ENCODE measurements at places on chromosomes 13 and 19. TPM values are rescaled to one million over a fixed set of nuclear protein-coding genes. Genes with fewer than 3 reads are reported as not detected.

DCT gene
- total RNA-seq, result 0.17 TPM

ZNF112 gene
- 3.2 TPM for total RNA-seq

CEBPA gene
- 16.8 TPM for total RNA-seq

GRCh38 chr19:29771708-29772414 is 39.9 kb upstream of the CCNE1 start:
- peak; percentile 38 for DNase-seq

GRCh38 chr13:40059540-40060232 is 404.2 kb downstream of the COG6 start:
- DNase-seq, result no peak

- no peak for DNase-seq
These were observed 599 bp downstream of the OLFM2 start for GRCh38 chr19:9935506-9936325.

- no peak for DNase-seq
These were observed 6.6 kb upstream of the SIGLEC12 start for GRCh38 chr19:51508059-51508733.

GRCh38 chr13:40433577-40433976 is 232.9 kb downstream of the FOXO1 start:
- DNase-seq, result no peak

GRCh38 chr19:30536975-30537374 is 164.8 kb downstream of the ZNF536 start:
- DNase-seq, result no peak

DNA sequence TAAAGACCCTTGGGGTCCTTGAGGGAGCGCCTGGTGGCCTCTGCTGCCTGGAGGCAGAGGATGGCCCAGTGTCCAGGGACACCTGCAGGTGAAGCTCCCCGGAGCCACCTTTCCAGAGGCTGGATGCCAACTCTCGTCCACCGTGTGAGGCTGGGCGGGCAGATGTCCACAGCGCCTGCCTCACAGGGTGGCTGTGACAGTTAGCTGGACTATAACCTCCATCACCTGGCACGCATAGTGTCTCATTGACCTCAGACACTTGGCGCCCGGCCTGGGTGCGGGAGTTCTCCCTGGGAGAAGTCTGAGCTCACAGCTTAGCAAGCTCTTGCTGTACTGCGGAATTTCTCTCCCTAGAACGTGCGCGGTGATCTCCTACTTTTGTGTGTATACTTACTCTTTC is 9.8 kb downstream of the BICRA start:
- DNase-seq, result no peak

GRCh38 chr19:36436531-36436930 is 18.1 kb upstream of the ZFP82 start:
- DNase-seq, result no peak

DNA sequence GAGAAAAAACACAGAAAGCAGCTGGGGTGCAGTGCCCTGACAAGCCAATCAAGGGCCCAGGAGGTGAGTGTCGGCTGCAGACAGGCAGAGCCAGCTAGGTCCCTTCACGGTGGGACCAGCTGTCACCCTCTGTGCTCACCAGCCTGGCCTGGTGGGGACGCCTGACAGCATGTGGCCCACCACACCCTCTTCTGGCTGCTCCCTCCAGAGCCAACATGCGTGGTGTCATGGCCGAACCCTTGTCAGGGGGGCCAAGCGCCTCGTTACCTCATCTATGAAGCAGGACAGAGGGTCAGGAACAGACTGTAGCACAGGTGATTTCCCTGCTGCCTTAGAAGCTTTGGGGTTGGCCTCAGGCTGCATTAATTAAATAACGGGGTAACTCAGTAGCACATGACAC is 40.0 kb upstream of the ISYNA1 start:
- no peak for DNase-seq

Data from Caki2 (cell line).